ENCODE measurements at places on chromosomes 7 and 10.

GRCh38 chr10:18201877-18202276, 61.7 kb downstream of the CACNB2 start:
- no peak overlapping the region for H3K27ac ChIP-seq
- no peaks in the 10 kb centered on the region for H3K4me1 ChIP-seq
- H3K27me3 ChIP-seq, result no peaks in the 10 kb centered on the region
- no peak for DNase-seq
- H3K36me3 ChIP-seq, result no peaks in the 10 kb centered on the region
- no peak overlapping the region for H3K4me3 ChIP-seq

DNA sequence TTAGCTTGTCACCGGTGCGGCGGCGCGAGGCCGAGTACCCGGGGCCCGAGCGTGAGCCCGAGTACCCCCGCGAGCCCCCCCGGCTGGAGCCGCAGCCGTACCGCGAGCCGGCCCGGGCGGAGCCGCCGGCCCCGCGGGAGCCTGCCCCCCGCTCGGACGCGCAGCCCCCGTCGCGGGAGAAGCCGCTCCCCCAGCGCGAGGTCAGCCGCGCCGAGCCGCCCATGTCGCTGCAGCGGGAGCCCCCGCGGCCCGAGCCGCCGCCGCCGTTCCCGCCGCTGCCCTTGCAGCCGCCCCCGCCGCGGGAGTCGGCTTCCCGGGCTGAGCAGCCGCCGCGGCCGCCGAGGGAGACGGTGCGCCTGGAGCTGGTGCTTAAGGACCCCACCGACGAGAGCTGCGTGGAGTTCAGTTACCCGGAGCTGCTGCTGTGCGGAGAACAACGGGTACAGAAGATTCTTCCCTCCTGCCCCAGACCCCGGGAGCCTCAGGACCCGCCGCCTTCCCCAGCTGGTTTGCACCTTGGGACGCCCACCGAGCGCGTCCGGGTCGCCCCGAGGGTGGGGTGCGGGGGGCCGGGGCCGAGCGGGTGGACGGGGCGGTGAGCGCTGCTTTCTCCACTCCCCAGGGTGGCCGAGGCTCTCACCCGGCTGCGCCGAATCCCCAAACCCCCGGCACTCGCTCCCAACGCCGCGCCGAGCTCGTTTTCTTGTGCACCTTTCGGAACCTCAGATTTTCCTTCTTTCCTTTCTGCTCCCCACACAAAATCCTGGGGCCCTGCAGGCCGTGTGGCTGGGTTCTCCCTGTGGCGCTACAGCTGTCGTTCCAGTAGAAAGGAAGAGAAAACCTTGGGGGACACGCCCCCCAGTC, 708 bp downstream of the UBN2 start:
- DNase-seq, result no peak
- H3K36me3 ChIP-seq, result no peaks in the 10 kb centered on the region
- peak overlapping the region; percentile 72 for H3K27ac ChIP-seq
- peaks cover 15% of the 10 kb centered on the region for H3K4me1 ChIP-seq
- H3K4me3 ChIP-seq, result peak overlapping the region; percentile 78

- no peak overlapping the region for H3K27ac ChIP-seq
- H3K27me3 ChIP-seq, result no peaks in the 10 kb centered on the region
- no peaks in the 10 kb centered on the region for H3K36me3 ChIP-seq
- DNase-seq, result no peak
- no peak overlapping the region for H3K4me3 ChIP-seq
- H3K4me1 ChIP-seq, result no peaks in the 10 kb centered on the region
These were observed 147.0 kb downstream of the WDR37 start for GRCh38 chr10:1203216-1203615.

- H3K27ac ChIP-seq, result no peak overlapping the region
- H3K4me3 ChIP-seq, result no peak overlapping the region
- peaks cover 7% of the 10 kb centered on the region for H3K4me1 ChIP-seq
- DNase-seq, result no peak
- peaks cover 8% of the 10 kb centered on the region for H3K27me3 ChIP-seq
These were observed 21.7 kb upstream of the GALNTL5 start for GRCh38 chr7:151934584-151934983.

- no peak overlapping the region for H3K27ac ChIP-seq
- no peak overlapping the region for H3K4me3 ChIP-seq
- peaks cover 69% of the 10 kb centered on the region for H3K36me3 ChIP-seq
- no peaks in the 10 kb centered on the region for H3K27me3 ChIP-seq
- no peak for DNase-seq
- H3K4me1 ChIP-seq, result no peaks in the 10 kb centered on the region
These were observed 10.7 kb downstream of the BRAT1 start for GRCh38 chr7:2544541-2545188.

GRCh38 chr7:43750016-43750887, 8.2 kb upstream of the BLVRA start:
- DNase-seq, result no peak
- H3K36me3 ChIP-seq, result no peaks in the 10 kb centered on the region

- DNase-seq, result no peak
- no peaks in the 10 kb centered on the region for H3K27me3 ChIP-seq
- H3K4me1 ChIP-seq, result peaks cover 4% of the 10 kb centered on the region
- H3K4me3 ChIP-seq, result no peak overlapping the region
These were observed 82.6 kb upstream of the PRKG1 start for GRCh38 chr10:50991456-50992355.

DNA sequence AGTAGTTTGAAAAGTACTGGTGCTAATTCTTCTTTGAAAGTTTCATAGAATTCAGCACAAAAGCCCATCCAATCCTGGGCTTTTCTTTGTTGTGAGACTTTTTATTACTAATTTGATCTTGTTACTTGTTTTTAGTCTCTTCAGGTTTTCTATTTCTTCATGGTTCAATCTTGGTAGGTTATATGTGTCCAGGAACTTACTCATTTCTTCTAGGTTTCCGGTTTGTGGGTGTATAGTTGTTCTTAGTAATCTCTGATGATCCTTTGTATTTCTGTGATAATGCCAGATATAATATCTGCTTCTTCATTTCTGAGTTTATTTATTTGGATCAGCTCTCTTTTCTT, 147.5 kb downstream of the RTKN2 start:
- H3K4me1 ChIP-seq, result no peaks in the 10 kb centered on the region
- no peaks in the 10 kb centered on the region for H3K27me3 ChIP-seq
- no peak overlapping the region for H3K4me3 ChIP-seq
- no peaks in the 10 kb centered on the region for H3K36me3 ChIP-seq
- H3K27ac ChIP-seq, result no peak overlapping the region

- H3K4me1 ChIP-seq, result peaks cover 68% of the 10 kb centered on the region
- peak overlapping the region; percentile 96 for H3K27ac ChIP-seq
- H3K27me3 ChIP-seq, result no peaks in the 10 kb centered on the region
- DNase-seq, result peak; percentile 78
- H3K4me3 ChIP-seq, result no peak overlapping the region
These were observed 103.4 kb upstream of the ANLN start for GRCh38 chr7:36286226-36286625.

DNA sequence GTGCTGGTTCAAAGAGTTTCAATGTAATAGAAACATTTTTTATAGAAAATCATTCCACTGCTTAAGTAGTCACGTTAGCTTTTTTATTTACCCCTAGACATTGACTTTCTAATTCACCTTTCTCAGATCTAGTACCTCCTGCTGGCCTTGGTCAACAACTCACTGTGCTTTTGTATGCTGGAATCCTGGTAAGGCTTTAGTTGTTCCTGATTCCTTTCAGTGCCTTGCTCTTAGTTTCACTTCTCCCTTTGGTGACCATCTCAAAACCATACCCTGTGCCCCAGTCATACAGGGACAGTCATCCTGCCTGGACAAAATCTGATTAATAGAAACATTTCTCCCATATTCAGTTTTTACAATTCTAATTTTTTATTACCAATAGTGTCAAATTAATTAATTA, 130.2 kb downstream of the GPR37 start:
- no peak overlapping the region for H3K27ac ChIP-seq
- DNase-seq, result no peak
- no peaks in the 10 kb centered on the region for H3K36me3 ChIP-seq
- no peaks in the 10 kb centered on the region for H3K4me1 ChIP-seq
- no peaks in the 10 kb centered on the region for H3K27me3 ChIP-seq
- no peak overlapping the region for H3K4me3 ChIP-seq

GRCh38 chr10:78173360-78174015, 139.8 kb downstream of the RPS24 start:
- DNase-seq, result no peak
- H3K36me3 ChIP-seq, result no peaks in the 10 kb centered on the region
- no peak overlapping the region for H3K4me3 ChIP-seq
- no peaks in the 10 kb centered on the region for H3K4me1 ChIP-seq

- H3K27me3 ChIP-seq, result no peaks in the 10 kb centered on the region
- no peaks in the 10 kb centered on the region for H3K4me1 ChIP-seq
- no peak overlapping the region for H3K27ac ChIP-seq
- DNase-seq, result no peak
These were observed 330.0 kb downstream of the BBS9 start for GRCh38 chr7:33459340-33459751.

All from T-cell (primary cell).